ENCODE measurements at places on chromosomes 2 and 18.

DNA sequence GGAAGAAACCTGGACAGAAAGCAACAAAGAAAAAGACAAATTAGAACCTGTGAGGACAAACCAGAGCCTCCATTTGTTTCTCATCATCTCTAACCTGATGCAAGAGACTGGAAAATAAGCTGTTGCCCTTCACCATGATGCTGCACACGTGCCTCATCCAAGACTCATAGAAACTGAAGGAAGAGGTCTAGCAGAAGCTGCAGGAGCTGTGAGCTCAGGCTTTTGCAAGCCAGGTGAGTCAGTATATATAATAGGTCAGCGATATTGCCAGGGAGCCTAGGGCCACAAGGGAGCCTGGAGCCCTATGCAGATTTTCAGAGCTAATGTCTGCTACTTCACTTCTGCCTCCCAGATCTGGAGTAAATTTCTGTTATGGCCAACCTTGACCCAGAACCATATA lies 163.1 kb downstream of the LNPK start:
- no peak for DNase-seq

DNA sequence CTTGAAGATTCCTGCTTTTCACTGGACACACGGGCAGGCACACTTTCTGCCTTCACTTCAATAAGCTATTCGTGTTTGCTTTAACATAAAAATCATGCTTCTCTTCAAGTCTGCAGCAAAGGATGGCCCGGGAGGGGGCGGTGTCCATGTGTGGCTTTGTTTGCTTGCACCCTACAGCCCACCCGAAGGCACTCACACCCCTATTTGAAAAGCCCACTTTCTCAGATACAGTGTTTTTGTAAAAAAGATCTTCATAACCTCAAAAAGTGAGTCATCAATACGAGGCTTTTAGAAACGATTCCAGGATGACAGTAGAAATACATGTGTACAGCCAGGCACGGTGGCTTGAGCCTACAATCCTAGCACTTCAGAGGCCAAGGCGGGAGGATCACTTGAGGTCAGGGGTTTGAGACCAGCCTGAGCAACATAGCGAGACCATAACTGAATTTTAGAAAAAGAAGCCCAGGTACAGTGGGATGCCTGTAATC lies 36.5 kb upstream of the HPCAL1 start:
- no peak for DNase-seq

GRCh38 chr2:174749793-174750192 lies 14.5 kb downstream of the CHRNA1 start:
- DNase-seq = no peak

DNA sequence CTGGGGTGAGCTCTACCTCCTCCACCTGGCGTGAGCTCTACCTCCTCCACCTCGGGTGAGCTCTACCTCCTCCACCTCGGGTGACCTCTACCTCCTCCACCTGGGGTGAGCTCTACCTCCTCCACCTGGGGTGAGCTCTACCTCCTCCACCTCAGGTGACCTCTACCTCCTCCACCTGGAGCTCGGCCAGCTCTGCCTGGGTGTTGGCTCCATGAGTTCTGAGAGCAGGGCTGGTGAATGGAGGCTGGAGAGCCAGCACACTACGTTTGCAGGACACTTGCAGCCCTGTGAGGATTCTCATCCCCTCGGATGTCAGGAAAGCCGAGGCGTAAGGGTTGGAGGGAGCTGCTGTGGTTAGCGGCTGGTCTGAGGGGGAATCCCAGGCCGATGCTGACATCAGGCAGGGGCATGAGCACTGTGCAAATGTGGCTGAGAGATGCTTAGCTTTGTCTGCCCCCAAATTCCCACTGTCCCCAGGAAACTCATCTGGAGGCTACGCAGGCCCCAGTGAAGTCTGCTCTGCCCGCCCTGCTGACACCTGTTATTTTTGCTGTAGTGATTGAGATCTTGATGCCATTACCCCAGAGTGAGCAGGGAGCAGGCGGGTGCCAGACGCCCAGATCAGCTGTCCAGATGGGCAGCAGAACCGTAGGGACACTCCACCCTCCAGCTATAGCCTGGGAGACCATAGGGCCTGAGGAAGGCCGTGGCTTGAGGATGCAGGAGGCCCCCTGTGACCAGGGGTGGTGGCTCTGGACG lies 3.3 kb downstream of the CROCC2 start:
- DNase-seq = no peak

DNA sequence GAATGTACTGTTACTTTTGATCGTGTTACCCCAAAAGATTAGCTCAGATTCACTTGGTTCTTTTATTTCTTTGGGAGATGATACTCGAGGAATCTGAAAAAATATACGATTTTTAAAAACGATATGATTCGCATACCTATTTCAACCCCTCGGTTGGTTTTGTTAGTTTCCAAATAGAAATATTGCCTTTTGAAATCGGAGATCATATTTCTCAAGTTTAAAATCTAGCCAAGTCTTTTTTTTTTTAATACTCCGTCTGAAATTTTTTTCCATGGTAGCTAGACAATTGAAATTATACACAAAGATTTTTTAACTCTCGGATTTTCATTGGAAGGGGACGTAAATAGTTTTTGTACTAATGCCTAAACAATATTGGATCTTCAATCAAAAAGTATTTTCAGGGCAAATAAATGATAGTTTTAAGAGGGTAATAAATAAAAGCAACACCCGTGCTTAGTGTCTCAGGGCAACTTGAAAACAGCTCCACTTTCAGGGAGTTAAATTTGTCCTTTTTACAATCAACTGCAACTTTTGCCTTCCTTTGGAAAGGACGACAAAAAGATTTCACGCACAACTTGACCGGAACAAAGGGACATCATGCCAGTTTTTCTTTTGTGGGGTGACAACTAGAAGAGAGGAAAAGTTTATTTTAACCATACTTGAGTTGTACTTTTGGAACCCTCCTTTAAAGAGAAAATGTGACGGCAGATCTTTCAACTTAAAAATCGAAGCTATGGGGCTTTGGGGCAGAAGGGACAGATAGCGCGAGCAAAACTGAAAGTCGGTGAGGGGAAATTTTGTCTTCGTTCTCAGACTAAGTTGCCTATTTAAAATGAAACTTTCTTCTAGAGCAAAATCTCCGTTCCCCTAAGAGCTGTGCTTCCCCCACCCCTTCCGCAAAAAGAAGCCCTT lies 5.8 kb upstream of the ONECUT2 start:
- DNase-seq = no peak

- DNase-seq = no peak
Observed at GRCh38 chr2:240105982-240106381, 30.1 kb downstream of the COPS9 start.

- no peak for DNase-seq
Observed at GRCh38 chr18:50453014-50453680, 78.3 kb downstream of the SKA1 start.

DNA sequence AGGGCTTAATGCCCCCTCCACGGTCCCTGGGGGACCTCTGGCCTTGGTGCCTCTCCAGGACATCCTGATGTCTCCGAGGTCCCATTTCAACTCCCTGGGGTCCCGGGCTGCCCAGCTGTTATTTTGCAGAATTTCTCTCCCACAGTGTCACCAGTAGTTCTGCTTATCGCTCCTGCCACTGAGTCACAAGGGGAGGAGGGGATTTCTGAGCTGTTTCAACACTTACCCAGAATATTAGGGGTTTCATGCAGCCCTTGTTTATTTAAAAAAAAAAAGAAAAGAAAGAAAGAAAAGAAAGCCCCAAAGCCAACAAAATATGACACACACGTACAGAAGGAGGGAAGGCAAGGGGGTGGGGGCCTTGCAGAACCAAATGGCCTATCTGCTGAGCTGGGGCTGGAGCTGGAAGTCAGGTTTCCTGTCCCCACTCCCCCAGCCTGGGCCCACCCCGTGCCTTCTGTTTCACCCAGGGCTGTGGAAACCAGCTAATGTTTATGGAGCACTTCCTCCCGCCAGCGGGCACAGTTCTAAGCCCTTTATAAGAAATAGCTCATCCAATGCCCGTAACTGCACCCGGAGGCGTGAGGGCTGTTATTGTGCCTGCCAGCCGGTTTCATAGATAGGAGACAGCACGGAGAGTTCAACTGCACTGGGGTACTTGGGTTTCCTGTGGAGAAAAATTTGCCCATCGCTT lies 8.4 kb upstream of the ARID5A start:
- no peak for DNase-seq

GRCh38 chr2:14927021-14927564 lies 294.6 kb downstream of the LRATD1 start:
- no peak for DNase-seq

DNA sequence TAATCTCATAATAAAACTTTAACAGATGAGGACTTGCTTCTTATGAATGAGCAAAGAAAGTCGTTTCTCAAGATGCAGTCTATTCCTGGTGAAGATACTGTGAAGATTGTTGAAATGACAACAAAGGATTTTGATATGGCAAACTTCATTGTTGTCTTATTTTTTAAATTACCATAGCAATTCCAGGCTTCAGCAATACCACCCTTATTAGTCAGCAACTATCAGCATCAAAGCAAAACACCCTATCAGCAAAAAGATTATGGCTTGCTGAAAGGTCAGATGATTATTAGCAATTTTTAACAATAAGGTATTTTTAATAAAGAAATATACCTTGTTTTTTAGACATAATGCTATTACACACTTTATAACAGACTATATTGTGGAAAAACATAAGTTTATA lies 88.3 kb downstream of the COL5A2 start:
- no peak for DNase-seq

GRCh38 chr18:28831476-28831875 lies 654.5 kb upstream of the CDH2 start:
- DNase-seq = no peak

DNA sequence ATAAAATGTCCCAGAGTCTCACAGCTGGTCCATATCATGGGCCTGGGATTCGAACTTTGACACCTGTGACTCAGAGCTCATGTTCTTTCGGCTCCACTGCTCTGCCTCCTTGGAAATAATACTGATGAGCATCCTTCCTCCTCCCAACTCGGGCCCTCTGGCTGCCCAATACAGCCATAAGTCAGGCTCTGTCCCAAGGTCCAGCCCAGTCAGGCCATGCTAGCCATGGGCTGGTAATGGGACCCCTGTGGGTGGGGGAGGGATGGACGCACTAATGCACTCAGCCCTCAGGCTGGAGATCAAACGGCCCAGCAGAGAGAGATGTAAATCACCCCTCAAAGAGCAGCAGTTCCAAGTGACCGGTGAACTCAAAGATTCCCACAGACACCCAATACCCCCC lies 61.1 kb downstream of the DDX1 start:
- DNase-seq = no peak

- no peak for DNase-seq
Observed at GRCh38 chr2:241617431-241618154, 19.4 kb downstream of the THAP4 start.

- DNase-seq = no peak
Observed at GRCh38 chr2:112794131-112794733, 9.9 kb upstream of the IL1A start.

- DNase-seq = no peak
Observed at GRCh38 chr2:227761740-227762476, 16.2 kb downstream of the SCYGR8 start.

GRCh38 chr2:211359347-211359746 lies 802.9 kb downstream of the CPS1 start:
- DNase-seq = no peak

DNA sequence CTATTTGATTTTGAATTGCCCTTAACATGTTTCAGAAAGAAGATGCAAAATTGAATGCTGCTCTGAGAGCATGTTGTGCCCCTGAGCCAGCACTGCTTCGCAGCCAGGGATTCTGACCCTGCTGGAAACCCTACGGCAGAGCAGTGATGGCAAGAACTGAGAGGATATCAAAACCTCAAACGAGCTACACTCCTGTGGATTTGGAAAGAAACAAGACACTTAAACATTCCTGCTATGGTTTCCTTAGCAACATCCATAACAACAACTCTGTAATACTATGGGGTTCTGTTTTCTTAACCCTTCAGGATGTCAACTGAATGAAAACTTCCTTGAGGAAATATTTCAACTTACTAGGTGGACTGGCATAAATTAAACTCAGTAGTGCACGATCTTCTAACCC lies 649.1 kb downstream of the NYAP2 start:
- DNase-seq = no peak

- no peak for DNase-seq
Observed at GRCh38 chr2:56729212-56729611, 545.4 kb downstream of the CCDC85A start.

- DNase-seq = no peak
Observed at GRCh38 chr2:240611601-240612210, 13.6 kb upstream of the GPR35 start.

- no peak for DNase-seq
Observed at GRCh38 chr18:75048776-75049454, 160.0 kb downstream of the PTGR3 start.

DNA sequence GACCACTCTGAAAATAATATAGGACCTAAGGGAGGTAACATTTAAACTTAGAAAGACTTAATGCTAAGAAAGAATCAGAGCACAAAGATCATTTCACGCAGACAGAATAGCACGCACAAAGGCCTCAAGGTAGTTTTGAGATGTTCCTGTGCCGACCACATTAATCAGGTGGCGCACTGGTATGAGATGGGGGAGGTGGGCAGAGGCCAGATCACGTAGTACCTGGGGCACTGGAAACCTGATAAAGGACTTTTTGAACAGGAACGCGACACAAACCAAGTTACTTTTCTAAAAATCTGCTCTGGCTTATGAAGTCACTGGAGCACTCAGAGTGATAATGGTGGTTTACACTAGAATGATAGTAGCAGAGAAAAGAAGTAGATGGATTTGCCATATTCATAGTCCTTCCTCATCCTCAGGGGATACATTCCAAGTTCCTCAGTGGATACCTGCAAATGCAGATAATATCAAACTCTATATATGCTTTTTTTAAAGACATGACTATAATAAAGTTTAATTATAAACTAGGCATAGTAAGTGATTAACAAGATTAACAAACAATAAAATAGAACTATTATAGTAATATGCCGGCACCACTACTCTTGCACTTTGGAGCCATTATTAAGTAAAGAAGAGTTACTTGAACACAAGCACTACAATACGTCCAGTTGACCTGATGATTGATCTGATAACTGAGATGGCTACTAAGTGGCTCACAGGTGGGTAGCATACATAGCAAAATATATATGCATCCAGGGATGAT lies 42.6 kb upstream of the CDCA7 start:
- DNase-seq = no peak

- DNase-seq = no peak
Observed at GRCh38 chr2:199848389-199849130, 2.4 kb downstream of the FTCDNL1 start.

DNA sequence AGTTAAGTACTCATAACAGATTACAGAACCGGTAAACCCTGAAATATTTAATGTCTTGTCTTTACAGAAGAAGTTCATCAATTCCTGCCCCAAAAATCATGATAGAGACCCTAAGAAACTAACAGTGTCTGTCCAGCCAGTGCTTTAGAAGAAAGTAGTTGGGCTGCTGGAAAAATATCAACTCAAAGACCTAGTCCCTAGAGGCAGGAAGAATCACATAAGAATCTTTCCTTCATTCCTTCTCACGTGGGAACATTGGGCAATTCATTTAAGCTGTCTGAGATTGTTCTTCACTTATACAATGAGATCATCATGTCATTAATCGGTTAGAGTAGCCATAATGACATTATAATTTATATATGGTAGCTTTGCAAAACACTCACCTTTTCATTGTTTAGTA lies 156.4 kb downstream of the CCBE1 start:
- no peak for DNase-seq

DNA sequence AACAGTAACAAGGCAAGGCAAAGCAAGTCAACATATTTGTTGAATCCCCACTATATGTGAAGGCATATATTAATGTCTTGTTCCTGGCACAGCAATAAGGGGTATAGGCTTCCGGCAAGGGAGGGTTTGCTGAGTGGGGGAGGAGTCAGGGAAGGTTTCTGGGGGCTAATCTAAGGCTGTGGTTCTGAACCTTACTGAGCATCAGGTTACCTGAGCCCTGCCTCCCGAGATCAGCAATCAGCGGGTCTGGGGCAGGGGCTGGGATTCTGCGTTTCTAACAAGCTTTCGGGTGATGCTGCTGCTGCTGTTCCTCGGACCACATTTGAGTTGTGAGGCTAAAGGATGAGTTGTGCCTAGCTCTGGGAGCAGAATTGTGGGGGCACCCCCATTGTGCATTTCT lies 401.7 kb upstream of the SPRED2 start:
- DNase-seq = no peak

All from nucleus accumbens (tissue), 56 donors.